ENCODE measurements at places on chromosomes 3 and 15. TPM values are rescaled to one million over a fixed set of nuclear protein-coding genes. Genes with fewer than 3 reads are reported as not detected.
A peak's percentile ranks its signal among the peaks of the same experiment; 100 is the strongest.

GRCh38 chr3:56884387-56884786 is 82.6 kb upstream of the ARHGEF3 start:
- H3K27ac ChIP-seq = no peak overlapping the region
- no peaks in the 10 kb centered on the region for H3K36me3 ChIP-seq
- H3K4me3 ChIP-seq = no peak overlapping the region
- no peak for DNase-seq
- H3K27me3 ChIP-seq = no peaks in the 10 kb centered on the region

GRCh38 chr3:71050538-71051258 is 532.8 kb downstream of the FOXP1 start:
- H3K36me3 ChIP-seq = peaks cover 28% of the 10 kb centered on the region
- H3K4me1 ChIP-seq = peaks cover 22% of the 10 kb centered on the region
- H3K27me3 ChIP-seq = no peaks in the 10 kb centered on the region
- H3K4me3 ChIP-seq = no peak overlapping the region
- no peak for DNase-seq

The FAM81A gene
- polyA plus RNA-seq = 1.2 TPM

The NAA80 gene
- 23.7 TPM for polyA plus RNA-seq

GRCh38 chr3:9914559-9915253 is 2.2 kb upstream of the IL17RC start:
- H3K4me1 ChIP-seq = peaks cover 12% of the 10 kb centered on the region
- no peak for DNase-seq
- peak overlapping the region; percentile 59 for H3K4me3 ChIP-seq
- H3K27me3 ChIP-seq = peaks cover 13% of the 10 kb centered on the region
- H3K36me3 ChIP-seq = peaks cover 19% of the 10 kb centered on the region

GRCh38 chr3:94070341-94070911 is 7.6 kb downstream of the NSUN3 start:
- no peaks in the 10 kb centered on the region for H3K27me3 ChIP-seq
- H3K36me3 ChIP-seq = peaks cover 12% of the 10 kb centered on the region
- no peak for DNase-seq
- no peak overlapping the region for H3K4me3 ChIP-seq
- H3K4me1 ChIP-seq = no peaks in the 10 kb centered on the region

DNA sequence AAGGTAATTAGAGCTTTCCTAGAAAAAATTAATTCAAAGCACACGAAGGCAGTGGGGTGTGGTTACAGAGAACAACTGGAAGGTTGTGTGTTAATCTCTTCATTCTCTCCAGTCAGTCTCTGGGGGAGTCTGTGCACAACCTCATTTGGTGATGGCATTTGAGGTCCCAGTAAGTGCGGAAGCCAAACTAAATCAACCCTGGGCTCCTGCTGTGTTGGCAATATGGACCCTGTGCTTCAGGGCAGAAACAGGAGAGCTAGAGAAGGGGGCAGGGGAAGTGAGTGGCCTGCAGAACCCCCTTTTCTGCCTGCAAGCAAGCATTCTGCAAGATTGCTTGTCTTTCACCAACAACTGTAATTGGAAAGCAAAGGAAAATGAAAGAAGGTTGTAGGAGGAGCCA is 195.9 kb upstream of the ST8SIA2 start:
- no peak overlapping the region for H3K27ac ChIP-seq
- DNase-seq = no peak
- no peaks in the 10 kb centered on the region for H3K4me1 ChIP-seq
- H3K4me3 ChIP-seq = no peak overlapping the region

The KLF15 gene
- polyA plus RNA-seq = 7.6 TPM

- no peaks in the 10 kb centered on the region for H3K27me3 ChIP-seq
- no peaks in the 10 kb centered on the region for H3K36me3 ChIP-seq
- no peak overlapping the region for H3K27ac ChIP-seq
- no peaks in the 10 kb centered on the region for H3K4me1 ChIP-seq
- no peak for DNase-seq
Observed at GRCh38 chr15:90294601-90295269, 29.3 kb downstream of the NGRN start.

- H3K36me3 ChIP-seq = no peaks in the 10 kb centered on the region
- no peak overlapping the region for H3K27ac ChIP-seq
- no peaks in the 10 kb centered on the region for H3K27me3 ChIP-seq
- peaks cover 11% of the 10 kb centered on the region for H3K4me1 ChIP-seq
Observed at GRCh38 chr3:186022931-186023330, 85.1 kb upstream of the TRA2B start.

The TM4SF1 gene
- 38.8 TPM for polyA plus RNA-seq

DNA sequence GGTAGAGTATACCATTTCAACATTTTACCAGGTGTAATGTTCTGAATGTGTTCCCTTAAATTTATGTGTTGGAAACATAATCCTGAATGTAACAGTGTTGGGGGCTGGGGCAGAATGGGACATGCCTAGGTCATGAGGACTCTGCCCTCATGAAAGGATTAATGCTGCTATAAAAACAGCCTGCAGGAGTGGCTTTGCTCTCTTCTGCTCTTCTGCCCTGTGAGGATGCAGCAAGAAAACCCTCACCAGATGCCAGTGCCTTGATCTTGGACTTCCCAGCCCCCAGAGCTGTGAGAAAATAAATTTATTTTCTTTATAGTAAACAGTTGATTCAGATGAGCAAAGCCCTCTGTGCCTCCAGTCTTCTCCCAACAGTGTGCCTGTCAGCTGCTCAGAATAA is 326.0 kb upstream of the ONECUT1 start:
- no peak overlapping the region for H3K4me3 ChIP-seq
- no peaks in the 10 kb centered on the region for H3K36me3 ChIP-seq
- H3K4me1 ChIP-seq = no peaks in the 10 kb centered on the region

The BOC gene
- 5.7 TPM for polyA plus RNA-seq

- no peaks in the 10 kb centered on the region for H3K27me3 ChIP-seq
- H3K36me3 ChIP-seq = peaks cover 2% of the 10 kb centered on the region
- H3K4me3 ChIP-seq = peak within 1 kb of the TSS; percentile 88
Observed at GRCh38 chr3:119240591-119241434, at the start of gene B4GALT4. Gene B4GALT4 (minus strand): TSS chr3:119240878. CDS start chr3:119230099, 10,779 bp downstream.

The AGBL1 gene
- polyA plus RNA-seq = 0.02 TPM

GRCh38 chr3:62371720-62372591 is 1.4 kb downstream of the FEZF2 start:
- no peak overlapping the region for H3K4me3 ChIP-seq
- DNase-seq = no peak
- no peaks in the 10 kb centered on the region for H3K4me1 ChIP-seq
- no peaks in the 10 kb centered on the region for H3K36me3 ChIP-seq
- no peak overlapping the region for H3K27ac ChIP-seq
- H3K27me3 ChIP-seq = peaks cover 94% of the 10 kb centered on the region

DNA sequence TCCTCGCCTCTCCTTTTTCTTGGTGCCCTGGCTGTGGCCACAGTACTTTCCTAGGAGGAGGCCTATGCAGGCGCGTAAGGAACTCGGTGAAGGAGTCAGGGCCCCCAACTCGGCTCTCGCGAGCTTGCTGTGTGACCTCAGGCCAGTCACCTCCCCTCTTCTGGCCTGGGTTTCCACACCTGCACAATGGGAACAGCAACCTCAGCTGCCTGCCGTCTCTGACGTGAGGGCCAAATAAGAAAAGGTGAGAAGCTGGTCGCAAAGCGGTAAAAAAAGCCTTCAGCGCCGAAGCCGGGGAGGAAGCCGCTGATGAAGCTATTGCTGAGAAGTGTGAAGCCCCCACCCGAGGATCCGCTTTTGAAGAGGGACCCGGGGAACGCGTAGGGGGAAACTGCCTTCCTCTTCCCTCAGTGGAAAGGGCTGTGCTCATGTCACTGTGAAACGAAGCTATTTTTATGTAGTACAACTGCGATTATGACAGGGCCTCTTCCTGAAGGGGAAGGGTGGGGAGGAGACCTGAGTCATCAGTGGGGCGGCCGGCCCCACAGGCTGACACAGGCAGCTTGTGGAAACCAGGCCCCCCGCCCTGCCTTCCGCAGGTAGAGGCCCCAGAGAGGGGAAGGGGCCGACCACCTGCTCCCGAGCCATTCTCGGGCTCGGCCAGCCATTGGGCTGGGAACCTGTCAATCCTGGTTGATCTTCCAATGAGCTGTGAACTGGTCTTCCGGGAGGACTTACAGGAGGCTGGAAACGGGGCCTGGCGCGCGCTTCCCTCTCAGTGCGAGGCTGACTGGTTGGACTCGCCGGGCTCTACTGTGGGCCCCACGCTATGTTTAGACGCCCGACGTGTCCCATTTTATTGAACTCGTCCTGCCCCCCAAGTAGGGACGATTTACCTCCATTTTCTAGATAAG is 18.0 kb upstream of the ANKDD1A start:
- H3K36me3 ChIP-seq = no peaks in the 10 kb centered on the region
- H3K4me1 ChIP-seq = peaks cover 74% of the 10 kb centered on the region
- peak overlapping the region; percentile 91 for H3K27ac ChIP-seq

GRCh38 chr15:25695875-25696760 is 167.0 kb downstream of the ATP10A start:
- no peaks in the 10 kb centered on the region for H3K27me3 ChIP-seq
- no peaks in the 10 kb centered on the region for H3K36me3 ChIP-seq
- no peak overlapping the region for H3K27ac ChIP-seq
- H3K4me1 ChIP-seq = no peaks in the 10 kb centered on the region
- no peak for DNase-seq
- no peak overlapping the region for H3K4me3 ChIP-seq

GRCh38 chr3:140449413-140450256 is 228.2 kb upstream of the TRIM42 start:
- H3K4me1 ChIP-seq = no peaks in the 10 kb centered on the region
- no peaks in the 10 kb centered on the region for H3K36me3 ChIP-seq
- DNase-seq = no peak
- no peak overlapping the region for H3K27ac ChIP-seq
- H3K4me3 ChIP-seq = no peak overlapping the region

DNA sequence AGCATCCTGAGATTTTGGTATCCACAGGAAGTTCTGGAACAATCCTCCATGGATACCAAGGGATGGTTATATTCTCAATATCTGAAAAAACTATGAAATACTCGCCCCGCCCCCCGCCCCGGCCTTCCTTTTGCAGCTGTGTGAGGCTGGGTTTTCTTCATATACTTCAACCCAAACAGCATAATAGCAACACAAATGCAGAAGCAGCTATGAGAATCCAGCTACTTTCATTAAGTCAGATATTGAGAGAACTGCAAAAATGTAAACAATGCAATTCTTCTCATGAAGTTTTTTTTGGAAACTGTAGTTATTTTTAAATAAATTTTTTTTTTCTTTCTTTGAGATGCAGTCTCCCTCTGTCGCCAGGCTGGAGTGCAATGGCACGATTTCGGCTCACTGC is 10.9 kb upstream of the IDH2 start:
- no peak for DNase-seq
- no peak overlapping the region for H3K4me3 ChIP-seq
- no peak overlapping the region for H3K27ac ChIP-seq

The FGF7 gene
- polyA plus RNA-seq = 5.0 TPM

GRCh38 chr3:187802928-187803259 is 57.6 kb upstream of the BCL6 start:
- H3K4me1 ChIP-seq = peaks cover 83% of the 10 kb centered on the region
- H3K27me3 ChIP-seq = no peaks in the 10 kb centered on the region
- DNase-seq = no peak

GRCh38 chr3:94402126-94402525 is 339.3 kb downstream of the NSUN3 start:
- no peak overlapping the region for H3K4me3 ChIP-seq
- no peaks in the 10 kb centered on the region for H3K4me1 ChIP-seq
- no peak for DNase-seq
- no peaks in the 10 kb centered on the region for H3K36me3 ChIP-seq
- H3K27ac ChIP-seq = no peak overlapping the region

The NME9 gene
- 1.5 TPM for polyA plus RNA-seq

- no peak for DNase-seq
- H3K4me3 ChIP-seq = no peak overlapping the region
- H3K36me3 ChIP-seq = no peaks in the 10 kb centered on the region
- H3K4me1 ChIP-seq = no peaks in the 10 kb centered on the region
- no peak overlapping the region for H3K27ac ChIP-seq
- H3K27me3 ChIP-seq = no peaks in the 10 kb centered on the region
Observed at GRCh38 chr3:104323226-104323625, 1043.5 kb upstream of the ALCAM start.

DNA sequence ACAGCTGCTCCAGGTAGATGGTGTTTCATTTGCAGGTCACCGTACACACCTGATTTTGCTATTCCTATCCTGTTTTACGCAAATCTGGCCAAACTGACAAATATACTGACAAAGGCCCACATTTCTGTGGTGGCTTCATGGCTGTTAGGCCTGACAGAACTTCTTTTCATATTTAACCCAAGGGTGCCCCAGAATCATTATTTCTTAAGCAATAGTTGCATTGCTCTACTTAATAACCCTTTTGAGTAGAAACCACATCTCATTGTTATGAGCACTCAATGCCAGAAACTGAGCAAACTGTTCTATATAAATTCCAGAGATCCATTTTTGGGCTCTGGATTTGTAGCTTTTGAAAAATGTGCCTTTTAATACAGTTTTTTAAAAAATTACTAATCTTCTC is 19.4 kb downstream of the ASTE1 start:
- H3K4me1 ChIP-seq = no peaks in the 10 kb centered on the region
- H3K27ac ChIP-seq = no peak overlapping the region
- H3K4me3 ChIP-seq = no peak overlapping the region

DNA sequence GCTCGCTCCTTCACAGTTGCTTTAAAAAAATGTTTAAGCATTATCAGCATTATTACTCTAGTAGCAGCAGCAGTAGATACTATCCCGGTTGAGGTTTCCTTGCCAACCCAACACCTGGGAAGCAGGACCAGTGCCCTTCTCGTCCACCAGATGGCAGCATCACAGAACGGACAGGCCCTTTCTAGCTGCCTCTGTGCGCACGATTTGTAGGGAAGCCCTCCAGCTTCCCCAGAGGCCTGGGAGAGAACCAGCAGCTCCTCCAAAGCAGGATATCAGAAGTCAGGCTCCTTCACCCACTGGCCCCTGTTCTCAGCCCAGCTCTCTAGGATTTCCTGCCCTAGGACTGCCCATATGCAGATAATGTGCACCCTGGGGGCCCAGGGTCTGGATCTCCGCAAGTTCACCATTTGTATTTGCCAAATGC is 16.8 kb upstream of the ESYT3 start:
- peak; percentile 32 for DNase-seq
- no peak overlapping the region for H3K4me3 ChIP-seq
- H3K4me1 ChIP-seq = no peaks in the 10 kb centered on the region
- H3K36me3 ChIP-seq = no peaks in the 10 kb centered on the region

- no peak for DNase-seq
- no peaks in the 10 kb centered on the region for H3K4me1 ChIP-seq
- H3K4me3 ChIP-seq = no peak overlapping the region
- no peaks in the 10 kb centered on the region for H3K36me3 ChIP-seq
- H3K27me3 ChIP-seq = no peaks in the 10 kb centered on the region
- H3K27ac ChIP-seq = no peak overlapping the region
Observed at GRCh38 chr3:169348929-169349621, 314.4 kb downstream of the MECOM start.

The NGRN gene
- polyA plus RNA-seq = 55.4 TPM

- H3K4me1 ChIP-seq = peaks cover 21% of the 10 kb centered on the region
- no peak overlapping the region for H3K27ac ChIP-seq
- peaks cover 24% of the 10 kb centered on the region for H3K27me3 ChIP-seq
- H3K36me3 ChIP-seq = no peaks in the 10 kb centered on the region
- DNase-seq = no peak
Observed at GRCh38 chr3:136817448-136817847, 1.5 kb upstream of the SLC35G2 start.

Data from thymus (tissue), 14 donors.